ENCODE measurements at places on chromosomes 5 and 9.

DNA sequence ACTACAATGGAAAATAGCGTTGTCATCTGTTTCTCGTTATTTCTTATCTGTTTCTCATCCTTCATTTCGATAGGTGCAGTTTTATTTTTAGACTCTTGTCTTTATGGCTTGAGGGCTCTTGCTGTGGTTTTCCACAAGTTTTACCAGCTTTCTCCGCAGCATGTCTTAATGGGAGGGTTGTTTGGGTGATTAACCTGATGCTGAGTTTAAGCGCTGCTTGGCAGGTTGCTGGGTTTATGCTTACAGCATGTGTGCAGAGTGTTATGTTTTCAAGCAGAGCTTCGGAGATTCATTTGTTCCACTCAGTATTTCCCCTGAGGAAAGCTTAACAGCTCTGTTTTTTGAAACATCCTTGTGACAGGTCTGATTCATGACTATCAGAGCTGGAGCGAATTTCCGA, 154.0 kb downstream of the SLC12A2 start:
- peak; percentile 12 for DNase-seq

DNA sequence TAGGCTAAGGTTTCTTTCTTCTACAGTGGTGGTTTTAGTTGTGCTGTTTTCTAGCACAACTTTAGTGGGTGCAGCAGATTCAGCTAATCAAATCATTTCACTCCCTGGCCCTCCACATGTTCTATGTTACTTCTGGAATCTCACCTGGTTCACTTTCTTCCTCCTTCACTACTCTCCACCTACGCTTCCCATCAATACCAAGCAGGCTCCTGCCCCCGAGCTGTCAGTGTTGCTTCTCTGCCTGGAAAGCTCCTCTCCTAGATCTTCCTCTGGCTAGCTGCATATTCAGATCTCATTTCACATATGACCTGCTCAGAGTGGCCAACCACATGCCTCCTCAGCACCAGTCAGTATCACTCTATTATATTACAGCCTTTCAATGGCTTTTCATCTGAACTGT, 19.6 kb upstream of the GABRB2 start:
- no peak for DNase-seq

DNA sequence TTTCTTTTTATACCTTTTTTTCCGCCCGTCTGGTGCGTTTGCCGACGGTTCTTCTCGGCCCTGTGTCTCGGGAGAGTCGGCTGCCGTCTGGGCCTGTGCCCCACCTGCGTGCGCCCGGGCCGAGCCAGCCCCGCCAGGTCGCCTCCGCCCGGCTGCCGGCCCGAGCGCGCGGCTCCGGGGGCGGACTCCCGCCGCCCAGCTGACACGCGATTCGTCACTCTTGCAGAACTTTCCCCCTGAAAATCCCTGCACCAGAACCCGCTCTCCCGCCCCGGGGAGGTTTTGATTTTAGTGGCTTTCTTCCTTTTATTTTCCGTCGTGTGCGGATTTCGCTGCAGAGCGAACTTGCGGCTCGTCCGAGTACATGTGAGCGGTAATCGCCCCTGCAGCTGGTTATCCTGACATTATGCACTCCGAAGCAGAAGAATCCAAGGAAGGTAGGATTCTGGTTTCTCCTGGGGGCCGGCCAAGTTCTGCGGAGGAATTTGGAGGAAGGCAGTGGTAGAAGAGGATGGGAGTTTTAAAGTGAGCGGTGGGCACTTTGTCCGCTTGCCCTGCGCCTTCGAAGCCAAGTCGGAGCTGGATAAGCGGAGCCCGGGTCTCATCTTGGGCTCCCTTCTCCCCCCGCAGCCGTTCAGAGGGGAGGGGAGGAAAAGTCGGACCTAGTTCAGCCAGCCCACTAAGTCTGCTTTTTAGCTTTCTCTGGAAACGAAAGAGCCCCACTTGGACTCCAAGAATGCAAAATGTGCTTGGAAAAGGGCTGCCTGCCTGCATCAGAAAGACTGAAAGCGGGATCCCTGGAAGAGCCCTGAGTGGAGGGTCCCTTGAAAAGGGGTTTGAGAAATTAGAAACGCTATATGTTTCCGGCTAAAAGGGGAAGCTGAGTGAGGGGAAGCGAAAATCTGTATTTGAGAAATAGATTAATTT, at the start of gene TNFAIP8:
Gene TNFAIP8, plus strand, starts transcription at position 335 of the 927 bp plus-strand sequence. Its CDS starts 72 bp downstream, at position 407.
- DNase-seq: no peak

- no peak for DNase-seq
Measured at GRCh38 chr5:44245935-44246334, 143.3 kb downstream of the FGF10 start.

DNA sequence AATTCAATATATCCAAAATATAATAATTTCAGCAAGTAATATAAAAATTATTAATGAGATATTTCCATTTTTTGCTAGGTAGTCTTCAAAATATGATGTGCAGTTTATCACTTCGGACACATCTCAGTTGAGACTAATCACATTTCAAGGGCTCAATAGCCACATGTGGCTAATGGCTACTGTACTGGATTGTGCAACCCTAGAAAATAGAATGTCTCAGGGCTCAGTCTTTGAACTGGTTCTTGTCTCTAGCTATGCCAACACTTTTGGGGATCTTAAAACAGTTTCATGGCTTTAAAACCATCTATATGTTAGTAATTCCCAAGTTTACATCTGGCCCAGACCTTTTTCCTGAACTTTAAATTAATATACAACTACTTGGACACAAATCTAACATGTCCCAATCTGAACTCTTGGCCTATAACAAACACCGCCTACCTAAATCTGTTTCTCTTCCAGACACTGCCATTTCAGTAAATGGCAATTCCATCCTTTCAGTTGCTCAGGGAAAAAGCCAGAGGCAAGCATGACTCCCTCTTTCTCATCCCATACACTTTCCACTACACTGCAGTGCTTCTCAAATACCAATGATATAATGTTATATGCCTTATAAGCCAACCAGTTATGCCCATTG, 18.8 kb downstream of the PTAR1 start:
- DNase-seq: no peak

DNA sequence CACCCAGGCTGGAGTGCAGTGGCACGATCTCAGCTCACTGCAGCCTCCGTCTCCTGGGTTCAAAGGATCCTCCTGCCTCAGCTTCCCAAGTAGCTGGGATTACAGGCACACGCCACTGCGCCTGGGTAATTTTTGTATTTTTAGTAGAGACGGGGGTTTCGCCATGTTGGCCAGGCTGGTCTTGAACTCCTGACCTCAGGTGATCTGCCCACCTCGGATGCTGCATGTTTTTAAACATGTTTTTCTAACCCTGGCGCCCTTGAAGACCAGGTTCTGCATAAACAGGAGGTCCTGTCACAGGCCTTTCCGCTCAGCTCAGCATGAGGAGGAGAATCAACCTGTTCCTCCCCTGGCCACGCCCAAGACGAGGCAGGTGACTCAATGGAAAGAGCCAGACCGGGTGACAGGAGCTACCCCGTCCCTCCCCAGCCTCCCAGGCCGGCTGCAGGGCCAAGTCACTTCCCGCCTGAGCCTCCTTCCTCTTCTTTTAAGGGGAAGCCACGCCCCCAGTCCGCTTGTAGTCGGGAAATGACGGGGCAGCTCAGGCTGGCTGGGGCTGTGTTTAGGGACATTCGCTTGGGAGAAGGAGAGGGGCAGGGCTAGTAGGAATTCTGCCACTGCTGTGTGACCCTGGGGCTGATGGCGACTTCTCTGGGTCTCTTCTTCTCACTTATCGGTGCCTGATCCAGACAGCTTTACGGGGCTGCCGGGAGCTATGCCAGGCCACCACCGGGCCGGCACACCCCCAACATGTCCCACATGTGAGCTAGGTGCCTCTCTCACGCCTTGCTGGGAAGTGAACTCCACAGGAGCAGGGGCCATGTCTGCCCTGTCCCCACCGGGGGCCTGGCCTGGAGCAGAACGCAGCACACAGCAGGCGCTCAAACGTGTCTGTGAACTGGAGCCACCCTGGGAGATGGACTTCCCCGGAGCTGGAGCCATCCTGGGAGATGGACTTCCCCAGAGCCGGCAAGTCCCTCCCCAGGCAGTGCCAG, 6.1 kb downstream of the NOTCH1 start:
- no peak for DNase-seq

- no peak for DNase-seq
Measured at GRCh38 chr5:178286226-178287090, 53.9 kb upstream of the PHYKPL start.

- no peak for DNase-seq
Measured at GRCh38 chr5:110386782-110387181, 339.7 kb downstream of the TMEM232 start.

GRCh38 chr9:90433398-90433941, 209.2 kb downstream of the DIRAS2 start:
- peak; percentile 41 for DNase-seq

DNA sequence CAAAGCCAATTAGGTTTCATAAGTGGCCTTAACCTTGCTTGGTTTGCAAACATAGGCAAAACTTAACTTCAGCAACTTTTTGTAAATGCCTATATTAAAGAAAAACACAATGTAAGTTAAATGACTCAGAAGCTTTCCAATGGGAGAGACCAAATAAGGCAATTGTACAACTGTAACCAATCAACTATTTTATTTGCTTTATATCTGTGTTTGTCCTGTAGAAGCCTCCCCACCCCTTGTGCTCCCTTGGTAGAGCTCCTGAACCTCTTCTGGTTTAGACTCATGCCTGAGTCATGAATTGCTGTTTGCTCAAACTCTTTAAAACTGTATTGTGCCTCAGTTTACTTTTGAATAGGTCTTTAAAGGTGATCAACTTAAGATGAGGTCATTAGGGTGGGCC, 3.0 kb upstream of the C1QTNF3 start:
- no peak for DNase-seq

DNA sequence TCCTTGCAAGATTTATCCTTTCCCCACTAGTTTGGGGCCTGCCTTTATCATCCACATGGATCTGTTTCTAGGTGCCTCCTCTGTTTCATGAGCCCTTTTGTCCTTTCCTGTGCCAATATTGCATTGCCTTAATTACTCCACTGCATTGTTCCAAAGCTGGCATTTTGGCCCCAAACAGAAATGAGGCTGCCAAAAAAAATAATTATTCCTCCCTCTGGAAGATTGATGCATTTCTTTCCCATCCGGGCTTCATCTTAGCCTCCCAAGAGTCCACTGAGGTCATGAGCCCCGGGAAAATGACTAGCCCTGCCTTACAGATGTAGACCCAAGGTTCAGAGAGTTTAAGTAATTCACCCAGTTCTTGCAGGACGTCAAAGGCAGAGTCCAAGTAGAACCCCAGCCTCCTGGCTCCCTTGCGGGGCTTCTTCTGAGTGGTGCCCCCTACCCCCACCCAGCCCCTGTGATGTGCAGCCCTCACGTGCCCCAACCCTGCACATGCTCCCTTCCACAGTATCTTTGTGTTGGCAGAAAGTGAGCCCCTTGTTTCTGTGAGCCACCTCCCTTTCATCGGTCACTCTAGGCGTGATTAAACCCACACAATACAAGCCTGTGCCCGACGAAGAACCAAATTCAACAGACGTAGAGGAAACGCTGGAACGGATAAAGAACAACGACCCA, 62.1 kb downstream of the TMOD1 start:
- DNase-seq: no peak

DNA sequence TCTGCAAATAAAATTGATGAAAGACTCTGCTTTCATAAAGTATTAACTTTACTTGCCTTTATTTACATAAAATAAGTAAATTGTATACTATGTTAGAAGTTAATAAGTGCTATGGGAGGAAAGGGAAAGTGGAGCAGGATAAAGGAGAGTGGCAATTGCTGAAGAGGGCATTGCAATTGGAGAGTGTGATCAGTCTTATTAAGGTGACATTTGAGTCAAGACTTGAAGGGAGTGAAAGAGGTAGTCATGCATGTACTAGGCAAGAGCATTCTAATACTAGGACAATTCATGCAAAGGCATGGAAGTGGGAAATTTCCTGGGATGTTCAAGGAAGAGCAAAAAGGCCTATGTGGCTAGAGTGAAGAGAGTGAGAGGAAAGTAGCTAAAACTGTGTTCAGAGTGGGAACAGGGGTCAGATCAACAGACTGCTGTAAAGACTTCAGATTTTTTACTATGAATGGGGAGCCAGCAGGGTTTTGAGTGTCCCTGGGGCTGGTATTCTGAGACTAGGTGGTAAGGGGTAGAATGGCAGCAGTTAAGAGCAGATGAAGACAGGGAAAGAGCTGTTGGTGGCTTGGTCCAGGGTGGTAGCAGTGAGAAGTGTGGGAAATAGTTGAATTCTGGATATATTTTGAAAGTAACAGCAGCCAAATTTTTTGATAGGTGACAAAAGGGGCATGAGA, 182.3 kb upstream of the RIOK2 start:
- no peak for DNase-seq
